ENCODE measurements at places on chromosomes 2 and 18.

DNA sequence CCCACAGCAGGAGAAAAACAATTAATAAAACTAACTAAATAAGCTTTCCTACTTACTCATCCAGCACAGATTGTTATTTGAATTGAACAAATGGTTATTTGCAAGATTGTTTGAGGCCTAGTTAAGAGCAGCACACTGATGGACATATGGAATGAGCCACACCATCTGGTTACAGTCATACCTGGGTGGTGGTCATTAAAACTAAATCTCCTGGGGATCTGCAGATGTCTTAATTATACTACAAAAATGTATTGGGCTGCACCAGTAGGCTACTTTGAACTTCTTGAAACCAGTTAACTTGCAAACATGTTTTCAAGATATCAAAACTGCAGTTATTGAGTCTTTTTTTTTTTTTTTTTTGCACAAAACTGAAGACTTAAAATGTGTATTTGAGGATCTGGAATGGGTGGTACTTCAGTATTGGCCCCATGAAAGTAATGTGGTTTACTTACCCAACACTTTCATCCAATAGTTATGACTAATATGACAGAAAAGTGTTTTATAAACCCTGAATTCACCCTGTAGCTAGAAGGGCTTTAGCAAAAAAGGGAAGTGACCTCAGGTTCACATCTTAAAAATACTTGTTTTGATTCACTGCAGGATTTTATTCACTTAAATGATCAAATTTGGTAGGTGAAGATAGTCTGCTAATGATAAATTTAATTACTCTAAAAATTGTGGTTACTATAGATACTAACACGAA lies 10.8 kb downstream of the AGFG1 start:
- peak; percentile 65 for DNase-seq

GRCh38 chr18:66676699-66677098 lies 72.8 kb upstream of the CDH19 start:
- no peak for DNase-seq

- DNase-seq, result no peak
These were observed 157.3 kb upstream of the APCDD1 start for GRCh38 chr18:10297086-10297485.

DNA sequence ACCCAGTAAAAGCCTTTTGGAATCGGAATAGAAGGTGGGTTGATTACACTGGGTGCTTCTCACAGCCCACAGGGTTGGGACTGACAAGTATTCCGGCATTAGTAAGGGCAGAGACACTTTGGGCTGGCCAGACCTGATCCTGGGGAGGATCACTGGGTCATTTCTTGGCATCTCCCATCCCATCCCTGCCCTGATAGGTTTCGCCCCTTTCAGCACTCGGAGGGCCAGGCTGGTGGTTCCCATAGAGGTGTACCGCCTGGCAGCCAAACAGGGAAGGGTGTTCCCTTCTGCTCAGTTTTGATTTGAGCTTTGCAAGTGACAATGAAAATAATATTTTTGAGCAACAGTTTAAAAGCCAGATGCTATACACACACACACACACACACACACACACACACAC lies 37.3 kb downstream of the CYP1B1 start:
- DNase-seq, result no peak

DNA sequence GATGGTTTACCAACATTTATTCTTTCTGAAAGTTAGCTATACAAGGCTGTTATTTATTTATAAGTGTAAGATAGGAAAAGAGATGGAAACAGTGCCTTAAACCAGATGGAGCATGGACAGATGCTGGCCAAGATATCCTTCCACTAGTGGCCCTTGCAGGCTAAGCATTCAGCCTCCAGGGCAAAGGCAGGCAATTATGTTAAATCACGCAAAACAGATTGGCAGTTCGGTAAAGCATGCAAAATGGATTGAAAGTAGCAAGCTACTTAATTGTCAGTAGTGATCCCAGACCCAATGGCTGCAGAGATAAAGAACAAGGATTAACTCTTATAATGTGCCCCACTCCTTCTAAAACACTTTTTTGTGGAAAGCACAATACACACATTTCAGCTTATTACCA lies 105.4 kb upstream of the MAP4K3 start:
- DNase-seq, result no peak

GRCh38 chr2:189409647-189410046 lies 31.6 kb upstream of the WDR75 start:
- no peak for DNase-seq

- no peak for DNase-seq
These were observed 43.0 kb downstream of the WIPF1 start for GRCh38 chr2:174554529-174555150.

- DNase-seq, result peak; percentile 75
These were observed 253.2 kb downstream of the TTC32 start for GRCh38 chr2:19648583-19648982.

DNA sequence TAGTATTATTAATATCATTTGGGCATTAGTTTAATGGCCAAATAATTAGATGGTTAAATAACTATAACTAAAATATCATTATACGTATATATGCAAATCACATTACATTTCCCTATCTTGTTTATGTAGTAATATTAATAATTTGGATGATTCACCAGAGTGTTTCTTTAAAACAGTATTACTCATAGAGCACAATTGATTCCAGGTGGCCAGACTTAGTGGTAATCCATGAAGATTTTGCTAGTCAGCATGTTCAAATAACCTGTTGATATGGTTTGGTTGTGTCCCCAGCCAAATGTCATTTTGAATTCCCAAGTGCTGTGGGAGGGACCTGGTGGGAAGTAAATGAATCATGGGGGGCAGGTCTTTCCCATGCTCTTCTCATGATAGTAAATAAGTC lies 782.3 kb downstream of the LRP1B start:
- DNase-seq, result no peak

DNA sequence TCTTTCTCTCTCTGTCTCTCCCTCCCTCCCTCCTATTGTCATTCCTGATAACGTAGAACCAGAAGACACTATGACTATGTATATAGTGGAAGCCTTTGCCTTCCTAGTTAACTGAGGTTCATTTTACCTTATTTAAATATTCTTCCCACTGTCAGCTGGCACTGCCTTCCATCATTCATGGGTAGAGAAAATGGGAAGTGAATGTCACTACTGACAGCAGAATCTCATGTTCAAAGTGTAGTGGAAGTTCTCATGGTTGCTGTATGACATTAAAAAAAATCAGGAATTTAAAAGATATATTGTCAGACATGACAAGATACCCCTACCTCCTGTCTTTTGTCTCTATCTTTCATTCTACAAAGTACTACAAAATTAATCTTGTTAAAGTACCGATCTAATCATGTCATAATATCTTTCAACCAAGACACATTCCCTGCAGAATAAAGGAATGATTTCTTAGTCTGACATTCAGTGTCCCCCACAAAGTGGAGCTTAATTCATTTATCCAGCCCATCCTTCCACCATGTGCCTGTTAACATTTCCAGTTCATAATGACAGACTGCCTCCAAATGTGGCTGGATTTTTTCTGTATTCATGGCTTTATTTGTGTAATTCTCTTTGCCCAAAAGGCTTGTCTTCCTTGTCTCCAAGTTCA lies 250.1 kb upstream of the CDH20 start:
- DNase-seq, result no peak

DNA sequence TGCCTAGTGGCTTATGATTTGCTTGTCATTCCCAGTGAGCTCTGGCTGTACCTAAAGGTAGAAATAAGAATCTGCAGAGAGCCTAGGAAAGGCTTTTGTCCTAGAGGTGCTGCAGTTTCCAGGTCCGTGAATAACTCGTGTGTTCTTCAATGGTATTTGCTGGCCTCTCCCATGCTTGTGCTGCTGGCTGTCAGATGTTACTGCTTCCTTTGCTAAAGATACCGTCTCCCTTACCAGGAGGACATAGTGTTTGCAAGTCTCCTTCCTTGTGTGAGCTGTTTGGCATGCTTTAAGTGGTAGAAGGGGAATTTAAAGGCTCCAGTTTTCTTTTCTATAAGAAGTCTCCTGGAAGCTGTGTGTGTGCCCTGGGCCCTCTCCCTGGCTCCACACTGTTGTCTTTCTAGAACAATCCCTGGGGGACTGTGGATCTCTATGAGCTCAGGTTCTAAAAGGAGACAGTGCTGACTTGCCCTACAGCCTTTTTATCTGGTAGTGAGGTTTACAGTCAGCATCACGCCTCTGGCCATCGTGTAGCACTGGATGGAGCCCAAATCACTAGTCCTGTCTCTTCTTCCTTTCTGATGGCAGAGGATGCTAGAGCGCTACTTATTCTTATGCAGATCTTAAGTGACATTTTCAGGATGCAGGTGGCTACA lies 65.8 kb downstream of the RNF144A start:
- DNase-seq, result no peak

GRCh38 chr18:11520536-11520935 lies 88.9 kb upstream of the SLC35G4 start:
- DNase-seq, result no peak

DNA sequence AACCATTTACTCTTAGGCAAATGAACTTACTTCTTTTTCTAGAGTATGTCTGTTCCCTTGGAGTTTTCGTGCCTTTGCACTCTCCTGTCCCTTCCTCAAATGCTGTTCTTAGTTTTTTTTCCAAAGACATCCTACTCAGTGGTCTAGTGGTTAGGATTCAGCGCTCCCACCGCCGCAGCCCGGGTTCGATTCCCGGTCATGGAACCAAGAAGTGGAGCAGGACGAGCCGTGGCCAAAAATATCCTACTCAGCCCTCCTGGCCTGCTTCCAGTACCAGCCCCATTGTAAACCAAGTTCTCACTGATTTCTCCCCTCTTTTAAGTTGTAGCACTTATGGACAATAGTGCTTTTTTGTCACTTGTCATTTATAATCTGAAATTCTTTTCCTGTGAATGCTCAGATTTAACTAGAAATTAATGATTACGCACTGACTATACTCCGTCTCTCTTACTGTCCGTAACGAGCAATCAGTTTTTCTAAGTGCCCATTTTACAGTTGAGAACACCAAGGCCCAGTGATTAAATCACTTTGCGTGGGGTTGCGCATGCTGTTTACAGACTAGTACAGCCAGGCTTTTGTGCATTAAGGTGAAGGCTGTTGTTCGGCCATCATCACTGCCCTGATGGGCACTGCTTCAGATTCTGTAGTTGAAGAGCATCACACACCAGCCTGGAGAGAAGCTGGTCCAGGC lies 17.9 kb downstream of the GREB1 start:
- no peak for DNase-seq

- DNase-seq, result peak; percentile 34
These were observed 69.8 kb upstream of the CDKL4 start for GRCh38 chr2:39313575-39313974.

DNA sequence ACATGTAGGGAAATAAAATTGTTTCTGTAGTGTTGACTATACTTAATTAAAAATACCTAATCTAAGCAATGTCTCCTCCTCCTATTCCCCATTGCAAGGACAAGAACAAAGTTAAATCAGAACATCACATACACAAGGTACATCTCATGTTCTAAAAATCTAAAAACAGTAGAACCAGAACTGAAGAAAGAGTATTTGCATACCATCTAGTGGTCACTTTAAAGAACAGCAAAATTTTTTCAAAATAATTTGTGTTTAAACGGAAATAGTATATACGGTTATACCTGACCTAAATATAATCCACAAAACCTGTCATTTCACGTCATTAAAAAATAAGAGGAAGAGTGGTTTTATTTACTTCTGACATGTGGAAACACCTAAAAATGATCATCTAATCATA lies 294.3 kb upstream of the KCNH7 start:
- peak; percentile 14 for DNase-seq

DNA sequence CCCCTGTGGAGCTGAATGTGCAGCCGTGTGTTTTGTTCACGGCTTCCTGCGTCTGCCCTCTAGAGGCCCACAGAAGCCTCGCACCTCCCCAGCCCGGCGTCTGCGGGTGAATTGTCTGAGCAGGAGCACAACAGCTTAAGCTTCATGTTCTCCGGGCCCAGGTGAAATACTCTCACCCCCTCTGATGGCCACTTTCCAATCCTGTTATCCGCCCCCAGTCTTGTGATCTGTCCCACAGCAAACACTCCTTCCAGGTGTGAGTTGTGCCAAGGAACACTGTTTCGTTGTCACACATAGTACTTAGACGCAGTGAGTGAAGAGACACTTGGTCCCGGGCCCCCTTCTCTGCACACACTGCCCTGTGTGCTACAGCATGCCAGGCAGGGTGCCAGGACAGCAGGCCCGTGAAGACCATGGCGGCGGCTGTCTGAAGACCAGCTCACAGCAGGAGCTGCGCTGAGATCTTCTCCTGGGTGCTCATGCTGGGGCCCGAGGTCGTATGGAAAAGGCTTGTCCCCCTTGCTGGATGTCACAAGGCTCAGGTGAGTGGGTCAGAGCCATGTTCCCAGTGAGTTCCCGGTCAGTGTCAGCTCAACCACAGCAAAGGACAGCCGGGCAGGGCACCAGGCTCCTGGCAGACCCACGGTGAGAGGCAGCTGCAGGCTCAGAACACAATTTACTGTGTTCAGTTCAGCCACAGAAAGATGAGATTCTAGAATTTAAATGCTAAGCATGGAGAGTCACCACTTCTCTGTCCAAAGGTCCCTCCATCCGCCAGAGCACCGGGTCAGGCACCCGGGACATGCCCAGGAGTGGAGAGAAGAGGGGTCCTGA lies 6.8 kb upstream of the PXDN start:
- DNase-seq, result peak; percentile 90

GRCh38 chr2:40428439-40428838 lies 23.5 kb downstream of the SLC8A1 start:
- no peak for DNase-seq

DNA sequence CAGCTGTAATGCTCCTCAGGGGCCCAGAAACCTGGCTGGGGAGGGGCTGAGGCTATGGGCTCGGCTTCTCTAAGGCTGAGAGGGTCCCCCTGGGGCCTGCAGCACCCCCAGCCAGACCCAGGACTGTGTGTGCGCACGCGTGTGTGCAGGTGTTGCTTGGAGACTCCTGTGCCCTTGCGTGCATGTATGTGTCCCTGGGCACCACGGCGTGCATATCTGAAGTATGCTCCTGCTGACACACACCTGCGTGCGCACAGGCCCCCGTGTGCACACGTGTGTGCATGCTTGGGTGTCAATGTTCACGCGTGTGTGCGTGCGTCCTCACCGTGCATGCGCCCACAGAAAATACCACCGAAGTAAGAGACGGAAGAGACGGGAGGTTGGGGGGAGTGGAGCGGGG lies 14.9 kb upstream of the ECEL1 start:
- DNase-seq, result no peak

DNA sequence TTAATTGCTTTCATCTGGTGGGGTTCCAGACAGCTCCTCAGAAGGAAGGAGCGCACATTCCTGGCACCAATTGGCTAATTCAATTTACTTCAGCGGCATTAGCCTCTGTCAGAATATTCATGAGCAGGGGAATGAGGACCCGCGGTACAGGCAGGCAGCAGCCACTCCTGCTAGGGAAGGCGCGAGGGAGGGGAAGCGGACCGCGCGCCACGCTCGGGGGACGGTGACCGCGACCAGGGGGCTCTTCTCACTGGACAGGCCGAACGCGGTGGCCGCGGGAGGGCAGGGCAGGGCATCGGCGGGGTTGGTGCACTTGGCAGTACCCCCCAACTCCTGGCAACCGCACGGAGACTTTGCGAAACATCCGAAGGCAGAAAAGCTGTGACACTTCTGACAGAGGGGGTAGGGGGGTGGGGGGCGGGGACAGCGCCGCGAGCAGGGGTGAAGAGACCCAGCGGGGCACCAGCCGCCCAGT lies at the start of gene CDH20:
Gene CDH20 (plus strand): TSS at position 160 of the 475 bp plus-strand sequence.
- DNase-seq, result peak; percentile 17
